MCF 10A (cell line): ENCODE measurements at places on chromosomes 2 and 18. TPM values are rescaled to one million over a fixed set of nuclear protein-coding genes. Genes with fewer than 3 reads are reported as not detected.

The GCG gene
- not detected in 2 replicates for total RNA-seq

The PLCD4 gene
- 0.40 and 0.86 TPM in 2 replicates for total RNA-seq

The MATN3 gene
- 0.83 and 0.98 TPM in 2 replicates for total RNA-seq

The C2orf80 gene
- not detected in 2 replicates for total RNA-seq

The COLEC12 gene
- 0.05 TPM in 1 of 2 replicates, not detected in the other for total RNA-seq

- H3K4me3 ChIP-seq, result no peak overlapping the region
- H3K4me1 ChIP-seq, result peaks cover 6% of the 10 kb centered on the region
- no peak for DNase-seq
These were observed 65.1 kb downstream of the TFCP2L1 start for GRCh38 chr2:121219866-121220265.

- H3K36me3 ChIP-seq, result no peaks in the 10 kb centered on the region
- H3K4me3 ChIP-seq, result no peak overlapping the region
- no peak overlapping the region for H3K27ac ChIP-seq
- H3K4me1 ChIP-seq, result peaks cover 11% of the 10 kb centered on the region
- no peaks in the 10 kb centered on the region for H3K27me3 ChIP-seq
These were observed 4.3 kb downstream of the NTSR2 start for GRCh38 chr2:11665510-11666362.

- H3K27ac ChIP-seq, result peak overlapping the region; percentile 95
- H3K4me3 ChIP-seq, result peak overlapping the region; percentile 66
- peaks cover 28% of the 10 kb centered on the region for H3K36me3 ChIP-seq
These were observed 16.7 kb upstream of the ADI1 start for GRCh38 chr2:3535794-3536681.

DNA sequence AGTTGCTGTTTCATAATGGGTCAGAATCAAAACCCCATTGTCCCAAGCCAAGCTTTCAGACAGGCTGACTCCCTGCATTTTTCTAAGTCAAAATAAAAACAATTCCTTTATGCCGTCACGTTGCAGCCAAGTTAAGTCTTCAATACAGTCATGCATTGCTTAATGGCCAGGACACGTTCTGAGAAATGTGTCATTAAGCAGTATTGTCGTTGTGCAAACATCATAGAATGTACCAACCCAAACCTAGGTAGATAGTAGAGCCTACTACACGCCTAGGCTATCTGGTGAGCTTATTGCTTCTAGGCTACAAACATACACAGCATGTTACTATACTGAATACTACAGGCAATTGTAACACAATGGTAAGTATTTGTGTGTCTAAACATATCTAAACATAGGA is 160.4 kb upstream of the FOSL2 start:
- peaks cover 8% of the 10 kb centered on the region for H3K4me1 ChIP-seq
- H3K27me3 ChIP-seq, result no peaks in the 10 kb centered on the region
- peak; percentile 50 for DNase-seq
- H3K4me3 ChIP-seq, result no peak overlapping the region
- H3K27ac ChIP-seq, result no peak overlapping the region
- peaks cover 7% of the 10 kb centered on the region for H3K36me3 ChIP-seq

GRCh38 chr18:44791520-44791919 is 110.8 kb downstream of the SETBP1 start:
- H3K4me3 ChIP-seq, result no peak overlapping the region
- H3K27me3 ChIP-seq, result no peaks in the 10 kb centered on the region
- DNase-seq, result no peak
- H3K36me3 ChIP-seq, result no peaks in the 10 kb centered on the region
- peaks cover 13% of the 10 kb centered on the region for H3K4me1 ChIP-seq

GRCh38 chr2:133641497-133641896 is 73.2 kb upstream of the NCKAP5 start:
- no peak overlapping the region for H3K4me3 ChIP-seq
- H3K27me3 ChIP-seq, result no peaks in the 10 kb centered on the region
- peak; percentile 4 for DNase-seq
- H3K4me1 ChIP-seq, result no peaks in the 10 kb centered on the region
- no peak overlapping the region for H3K27ac ChIP-seq
- H3K36me3 ChIP-seq, result no peaks in the 10 kb centered on the region

DNA sequence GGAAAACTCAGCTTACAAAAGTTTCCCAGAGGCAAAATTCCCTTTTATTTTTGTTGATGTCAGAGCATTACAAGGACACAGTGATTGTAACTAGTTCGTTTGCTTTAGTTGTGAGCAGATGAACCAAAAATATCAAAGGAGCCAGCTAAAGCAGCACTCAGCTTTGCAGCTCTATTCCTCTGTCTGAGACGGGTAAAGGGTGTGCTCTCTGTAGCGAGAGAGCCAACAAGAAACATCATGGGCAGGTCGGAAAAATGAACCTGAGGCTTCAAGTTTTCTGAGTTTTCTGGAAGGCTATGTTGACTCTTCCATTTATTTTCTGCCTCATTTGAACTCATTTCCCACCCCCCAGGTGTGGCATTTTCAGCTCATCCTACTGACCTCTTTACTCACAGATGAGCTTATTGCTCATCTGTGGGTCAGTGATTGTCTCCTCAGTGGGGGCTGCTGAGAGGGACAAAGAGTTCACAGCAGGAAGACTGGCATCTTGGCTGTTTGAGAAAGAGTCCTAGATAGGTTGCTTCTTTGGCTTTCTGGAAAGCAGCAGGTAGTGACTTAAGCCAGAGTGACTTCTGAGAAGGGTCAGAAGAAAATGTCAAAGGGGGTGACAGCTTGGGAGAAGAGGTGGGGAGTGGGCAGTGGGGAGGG is 66.6 kb upstream of the EPC2 start:
- DNase-seq, result no peak
- no peak overlapping the region for H3K4me3 ChIP-seq
- H3K4me1 ChIP-seq, result peaks cover 6% of the 10 kb centered on the region
- H3K27ac ChIP-seq, result no peak overlapping the region
- peaks cover 41% of the 10 kb centered on the region for H3K27me3 ChIP-seq
- no peaks in the 10 kb centered on the region for H3K36me3 ChIP-seq

DNA sequence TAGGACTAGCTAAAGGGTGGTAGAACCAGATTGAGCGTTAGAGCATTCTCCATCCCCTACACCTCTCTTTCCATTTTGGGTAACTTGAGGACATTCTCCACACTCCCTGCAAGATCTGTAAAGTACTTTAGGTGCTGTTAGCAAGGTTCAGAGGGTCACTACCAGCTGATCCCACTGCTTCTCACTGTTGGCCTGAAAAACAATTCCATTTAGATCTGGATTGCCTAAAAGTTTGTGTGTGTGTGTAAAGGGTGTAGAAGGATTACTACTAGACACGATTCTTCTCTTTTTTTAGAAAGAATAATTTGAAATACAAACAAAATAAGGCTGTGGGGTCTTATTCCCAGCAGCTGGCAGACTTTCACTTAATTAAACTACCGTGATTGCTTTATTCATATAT is 95.1 kb upstream of the TMEM178A start:
- no peaks in the 10 kb centered on the region for H3K36me3 ChIP-seq
- no peaks in the 10 kb centered on the region for H3K27me3 ChIP-seq
- H3K4me1 ChIP-seq, result peaks cover 20% of the 10 kb centered on the region

- H3K27ac ChIP-seq, result no peak overlapping the region
- peaks cover 18% of the 10 kb centered on the region for H3K4me1 ChIP-seq
- H3K27me3 ChIP-seq, result no peaks in the 10 kb centered on the region
- no peak for DNase-seq
These were observed 2052.8 kb upstream of the CELF4 start for GRCh38 chr18:39618265-39619003.

DNA sequence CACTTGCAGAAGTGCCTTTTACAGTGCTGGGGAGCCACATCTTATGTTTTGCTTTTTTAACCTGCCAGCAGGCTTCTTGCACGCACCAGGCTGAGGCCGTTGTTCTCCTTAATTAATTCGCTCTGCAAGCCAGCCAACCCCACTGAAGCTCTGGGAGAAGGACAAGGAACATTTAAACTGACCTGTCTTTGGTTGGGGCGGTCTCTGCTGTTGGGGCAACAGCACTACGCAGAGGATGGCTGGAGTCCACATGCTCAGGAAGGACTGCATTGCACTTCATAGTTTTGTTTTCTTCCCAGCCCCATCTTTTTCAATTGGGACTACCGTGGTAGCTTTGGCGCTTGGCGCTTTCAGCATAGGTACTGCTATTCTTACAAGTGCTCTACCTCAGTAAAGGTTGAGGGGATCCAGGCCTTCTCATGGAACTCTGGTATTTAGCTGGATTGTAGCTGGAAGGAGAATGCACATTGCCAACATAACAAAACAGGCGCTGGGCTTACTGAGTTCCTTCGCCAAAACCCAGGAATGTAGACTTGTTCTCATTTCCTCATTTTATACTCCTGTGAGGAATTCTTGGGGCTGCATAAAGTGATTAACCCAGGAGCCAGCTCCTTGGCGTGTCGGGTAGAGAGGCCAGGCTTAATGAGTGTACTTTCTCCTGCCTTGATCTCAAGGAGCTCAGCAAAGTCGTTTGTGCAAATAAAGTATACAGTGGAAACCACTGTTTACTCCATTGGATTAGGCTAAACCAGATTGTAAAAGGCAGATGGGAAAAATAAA is 146.2 kb downstream of the PRKCE start:
- no peak for DNase-seq
- H3K4me3 ChIP-seq, result no peak overlapping the region
- no peak overlapping the region for H3K27ac ChIP-seq

GRCh38 chr18:43587538-43588153 is 310.4 kb upstream of the SYT4 start:
- no peak overlapping the region for H3K27ac ChIP-seq
- no peaks in the 10 kb centered on the region for H3K4me1 ChIP-seq
- DNase-seq, result peak; percentile 52
- no peaks in the 10 kb centered on the region for H3K36me3 ChIP-seq
